ENCODE measurements at places on chromosomes 16 and 17.
A peak's percentile ranks its signal among the peaks of the same experiment; 100 is the strongest.

DNA sequence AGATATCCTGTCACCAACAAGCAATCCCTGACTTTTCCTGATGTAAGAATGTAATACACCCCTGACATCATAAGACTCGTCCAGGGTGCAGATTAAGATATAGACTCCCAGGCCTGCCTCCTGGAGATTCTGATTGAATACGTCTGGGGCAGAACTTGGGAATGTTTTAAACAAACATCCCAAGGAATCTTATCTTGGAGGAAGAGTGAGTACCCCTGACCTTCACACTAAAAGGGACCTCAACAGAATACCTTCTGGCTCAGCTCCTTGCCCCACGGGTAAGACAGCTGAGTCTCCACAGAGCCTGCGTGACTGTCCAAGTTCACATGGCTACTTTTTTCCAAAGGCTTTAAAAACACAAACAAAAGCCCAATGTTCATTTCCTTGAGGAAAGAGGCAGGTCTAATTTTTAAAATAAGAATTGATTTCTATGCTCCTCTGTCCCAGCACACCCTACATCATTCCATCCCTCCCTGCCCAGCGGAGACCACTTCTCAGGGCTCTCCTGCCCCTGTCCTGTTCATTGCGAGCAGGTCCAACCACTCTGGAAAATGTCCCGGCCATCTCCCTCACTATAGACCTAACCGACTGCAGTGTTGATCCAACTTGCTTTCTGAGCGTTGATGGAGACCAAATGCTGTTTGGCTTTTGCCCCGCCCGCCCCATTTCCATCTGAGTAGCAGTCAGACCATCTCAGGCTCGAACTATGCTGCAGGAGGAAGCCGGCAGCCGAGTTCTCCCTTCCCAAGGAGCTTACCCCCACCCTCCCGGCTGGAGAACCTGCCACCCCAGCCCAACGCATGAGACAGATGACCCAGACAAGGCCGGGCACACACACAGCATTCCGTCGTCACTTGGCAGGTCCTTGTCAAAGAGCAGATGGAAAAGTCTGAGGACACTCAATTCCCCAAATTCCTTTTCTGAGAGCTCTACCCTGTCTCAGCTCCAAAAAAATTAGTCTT lies 44.1 kb upstream of the MYH10 start:
- DNase-seq, result no peak

GRCh38 chr17:16243801-16244567 lies 27.0 kb downstream of the PIGL start:
- DNase-seq, result no peak

DNA sequence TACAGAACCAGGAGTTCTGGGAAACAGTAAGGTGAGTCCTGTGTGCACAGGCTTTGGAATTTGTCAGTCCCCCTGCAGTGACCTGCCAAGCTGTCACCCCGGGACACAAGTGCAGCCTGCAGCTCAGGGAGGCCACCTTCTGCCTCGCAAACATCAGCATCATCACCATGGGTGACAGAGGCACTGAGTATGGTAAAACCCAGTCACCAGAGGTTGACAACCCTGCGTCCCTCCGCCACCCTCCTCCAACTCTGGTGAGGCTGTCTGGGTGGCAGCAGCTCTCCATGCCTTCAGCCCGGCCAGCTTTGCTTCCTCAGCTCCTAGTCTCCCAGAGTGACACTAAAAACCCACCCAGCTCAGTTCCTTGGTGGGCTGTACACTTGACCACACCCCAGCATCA lies 221.0 kb downstream of the CPPED1 start:
- DNase-seq, result no peak

- DNase-seq, result no peak
Measured at GRCh38 chr16:69118994-69119393, 13.4 kb downstream of the CHTF8 start.

- DNase-seq, result no peak
Measured at GRCh38 chr17:37261286-37261685, 114.5 kb upstream of the C17orf78 start.

DNA sequence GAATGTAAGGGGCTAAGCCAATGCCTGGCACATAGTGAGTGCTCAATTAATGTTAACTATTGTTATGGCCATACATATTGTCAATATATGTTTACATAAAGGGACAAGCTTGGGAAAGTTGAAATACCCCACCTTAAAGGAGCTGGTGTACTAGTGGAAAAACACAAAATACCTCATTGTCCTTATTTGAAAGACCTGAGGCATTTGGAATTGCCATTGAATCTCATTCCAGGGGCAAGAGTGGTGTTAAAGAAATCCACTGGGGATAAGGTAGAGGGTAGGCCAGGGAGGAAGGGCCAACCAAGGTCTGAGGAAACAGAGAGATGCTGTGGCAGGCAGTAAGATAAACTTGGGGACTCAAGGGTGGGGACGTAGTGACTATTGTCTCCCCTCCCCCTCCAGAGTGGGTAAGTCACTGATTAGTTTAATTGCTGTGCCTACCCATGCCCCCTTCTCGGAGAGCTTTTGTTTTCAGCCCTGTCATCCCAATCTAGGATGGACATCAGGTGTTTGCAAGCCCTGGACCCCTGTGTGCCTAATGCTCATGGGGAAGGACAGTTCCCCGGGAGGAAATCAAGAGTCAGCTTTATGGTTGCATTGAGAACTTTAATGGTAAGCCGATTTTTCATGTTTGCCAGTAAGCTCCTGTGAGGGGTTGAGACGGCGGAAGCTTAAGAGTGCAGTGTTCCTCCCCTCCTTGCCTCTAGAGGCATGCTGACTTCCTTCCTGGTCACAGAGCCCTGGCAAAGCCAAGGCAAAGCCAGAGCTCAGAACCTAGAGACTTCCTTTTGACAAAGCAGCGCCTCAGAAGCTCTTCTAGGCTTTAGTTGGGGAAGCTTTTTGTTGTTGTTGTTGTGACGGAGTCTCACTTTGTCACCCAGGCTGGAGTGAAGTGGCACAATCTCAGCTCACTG lies 2.5 kb upstream of the HEATR9 start:
- peak; percentile 52 for DNase-seq

DNA sequence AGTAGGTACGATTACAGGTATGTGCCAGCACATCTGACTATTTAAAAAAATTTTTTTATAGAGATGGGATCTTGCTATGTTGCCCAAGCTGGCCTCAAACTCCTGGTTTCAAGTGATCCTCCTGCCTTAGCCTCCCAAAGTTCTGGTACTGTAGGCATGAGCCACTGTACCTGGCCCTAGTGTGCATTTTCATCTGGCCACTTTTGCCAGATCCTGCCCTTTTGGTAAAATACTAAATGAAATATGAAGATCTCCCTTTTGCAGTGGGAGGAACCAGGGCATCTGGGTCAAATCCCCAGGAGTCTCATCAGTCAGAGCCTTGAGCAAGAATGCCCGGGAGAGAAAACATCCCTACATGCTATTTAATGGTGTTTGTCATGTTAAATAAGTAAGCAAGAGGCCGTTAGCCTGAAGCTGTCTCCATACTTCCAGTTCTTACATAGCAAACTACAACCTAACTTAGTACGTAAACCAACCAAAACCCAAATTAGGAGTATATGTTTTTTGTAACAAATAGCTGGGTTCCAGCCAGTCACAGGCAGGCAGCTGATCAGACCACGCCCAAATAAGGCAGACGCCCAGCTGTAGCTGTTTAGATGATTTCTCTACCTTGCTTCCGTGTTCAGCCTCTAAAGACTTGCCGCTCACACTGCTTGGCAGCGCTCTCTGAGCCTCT lies 46.5 kb upstream of the CLEC18A start:
- no peak for DNase-seq

- no peak for DNase-seq
Measured at GRCh38 chr16:31093132-31093703, 1.4 kb downstream of the VKORC1 start.
